Skeletal muscle cell (primary cell): ENCODE measurements at places on chromosomes 7 and 10.

GRCh38 chr7:115561335-115562110, 469.0 kb downstream of the TFEC start:
- DNase-seq: peak; percentile 52

DNA sequence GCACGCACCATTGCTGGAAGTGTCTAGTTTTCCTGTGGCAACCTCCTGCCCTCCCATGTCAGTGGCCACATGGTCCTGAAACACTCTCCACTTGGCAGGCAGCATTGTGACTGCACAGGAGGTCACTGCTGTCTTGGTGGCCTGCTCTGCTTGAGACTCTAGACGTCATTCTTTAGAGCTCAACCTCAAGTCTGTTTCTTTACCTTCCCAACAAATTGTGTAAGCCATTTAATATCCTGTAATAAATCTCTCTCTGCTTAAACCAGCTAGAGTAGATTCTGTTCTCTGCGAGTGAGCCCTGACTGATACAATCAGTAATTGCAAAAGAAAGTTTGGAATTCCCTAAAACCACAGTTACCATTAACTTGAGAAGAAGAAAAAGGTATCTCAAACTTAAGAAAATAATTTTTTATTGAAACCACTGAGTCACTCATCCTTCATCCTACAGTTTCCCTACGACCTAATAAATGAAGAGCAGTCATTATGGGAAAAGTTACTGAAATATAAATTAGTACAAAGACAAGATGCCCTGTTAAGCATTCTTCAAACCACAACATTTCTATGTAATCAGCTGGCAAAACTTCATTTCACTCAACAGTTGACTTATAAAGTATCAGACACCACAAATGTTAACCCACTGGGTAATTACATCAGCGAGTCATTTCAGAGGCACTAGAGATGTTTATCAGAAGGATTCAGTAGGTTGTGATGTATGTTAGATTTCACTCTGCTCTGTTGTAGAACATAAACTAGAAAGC, 18.0 kb downstream of the SLC25A13 start:
- peak; percentile 82 for DNase-seq

DNA sequence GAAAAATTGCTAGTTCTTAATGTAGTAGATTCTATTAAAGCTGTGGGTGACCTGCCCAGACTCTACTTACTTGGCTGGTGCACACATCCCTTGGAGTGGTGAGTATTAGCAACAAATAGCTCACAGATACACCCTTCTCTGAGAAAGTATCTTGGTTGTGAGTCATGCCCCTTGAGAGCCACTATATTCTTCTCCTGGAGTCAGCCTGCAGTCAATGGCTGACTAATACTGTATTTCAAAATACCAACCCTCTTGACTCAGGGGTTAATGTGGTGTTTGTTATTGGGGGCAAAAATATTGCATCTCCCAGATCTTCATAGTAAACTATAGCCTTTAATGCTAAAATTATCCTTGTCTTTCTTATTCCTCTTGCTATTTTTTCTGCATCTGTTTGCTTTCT, 354.9 kb downstream of the BMPER start:
- peak; percentile 92 for DNase-seq

GRCh38 chr10:95441547-95441923, 119.6 kb downstream of the SORBS1 start:
- DNase-seq: no peak

DNA sequence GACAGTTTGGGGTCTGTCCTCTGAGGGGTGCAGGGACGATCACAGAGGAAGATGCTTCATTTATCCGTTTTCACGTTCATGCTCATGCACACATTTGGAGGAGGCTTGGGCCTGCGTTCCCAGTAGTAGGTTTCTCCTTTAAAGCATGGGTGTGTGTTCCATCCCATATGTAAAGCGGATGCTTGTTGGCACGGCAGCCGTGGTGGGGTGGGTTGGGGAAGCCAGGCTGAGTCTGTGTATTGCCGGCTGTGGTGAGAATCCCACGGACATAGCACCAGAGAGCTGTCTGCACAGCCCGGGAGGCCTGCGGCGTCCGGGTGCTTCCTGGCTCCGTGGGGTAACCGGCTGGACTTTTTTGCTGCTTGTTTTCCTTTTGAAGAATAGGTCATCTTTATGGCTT, 440 bp downstream of the JAKMIP3 start:
- no peak for DNase-seq

DNA sequence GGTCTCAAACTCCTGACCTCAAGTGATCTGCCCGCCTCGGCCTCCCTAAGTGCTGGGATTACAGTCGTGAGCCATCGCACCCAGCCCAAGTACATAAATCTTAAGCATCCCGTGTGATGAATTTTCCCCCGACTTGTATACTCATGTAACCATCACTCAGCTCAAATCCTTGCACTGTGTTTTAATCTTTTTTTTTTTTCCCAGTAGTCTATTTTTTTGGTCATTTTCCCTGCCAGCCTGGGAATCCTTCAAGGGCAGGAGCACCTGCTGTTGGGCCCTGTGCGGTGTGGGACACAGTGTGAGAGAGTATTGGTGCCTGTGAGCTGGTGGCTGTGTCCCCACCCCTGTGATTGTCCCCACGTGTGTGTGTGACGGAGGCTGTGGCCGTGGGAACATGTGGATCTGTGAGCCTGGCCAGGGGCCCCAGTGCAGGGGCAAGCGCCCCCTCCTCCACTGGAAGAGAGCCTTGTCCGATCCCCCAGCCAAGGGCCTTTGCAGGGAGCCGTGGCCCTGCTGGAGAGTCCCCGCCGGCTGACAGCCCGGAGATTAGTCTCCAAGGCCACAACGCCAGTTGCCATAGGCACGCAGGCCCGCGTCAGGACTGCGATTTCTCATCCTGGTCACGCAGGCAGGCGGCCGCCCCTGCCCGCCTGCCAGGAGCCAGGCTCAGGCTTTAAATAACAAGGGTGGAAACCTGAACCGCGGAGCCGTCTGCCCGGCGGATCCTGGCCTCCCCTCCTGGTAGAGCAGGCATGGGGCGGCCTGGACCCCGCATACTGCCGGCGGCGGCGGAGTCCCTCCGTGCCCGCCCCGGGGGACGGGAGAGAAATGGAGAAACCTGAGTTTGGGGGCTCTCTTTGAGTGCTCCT, 26.5 kb downstream of the GTF2IRD1 start:
- peak; percentile 84 for DNase-seq

DNA sequence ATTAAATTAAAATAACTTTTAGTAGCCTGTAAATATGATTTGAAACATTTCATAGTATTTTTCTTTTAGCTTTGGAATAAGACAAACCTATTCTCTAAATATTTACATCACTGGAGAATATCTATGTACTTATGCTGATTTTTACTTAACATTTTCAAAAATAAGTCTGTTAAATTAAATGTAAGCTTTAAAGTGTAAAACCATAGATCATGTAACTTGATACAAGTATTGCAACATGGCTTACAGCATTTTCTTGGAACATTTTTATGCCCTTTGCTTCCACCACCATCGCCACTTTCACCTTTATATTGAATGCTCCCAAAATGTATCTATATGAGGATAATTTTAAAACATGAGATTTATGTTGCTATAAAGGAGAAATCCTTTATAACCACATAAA, 427.1 kb downstream of the GFRA1 start:
- no peak for DNase-seq

DNA sequence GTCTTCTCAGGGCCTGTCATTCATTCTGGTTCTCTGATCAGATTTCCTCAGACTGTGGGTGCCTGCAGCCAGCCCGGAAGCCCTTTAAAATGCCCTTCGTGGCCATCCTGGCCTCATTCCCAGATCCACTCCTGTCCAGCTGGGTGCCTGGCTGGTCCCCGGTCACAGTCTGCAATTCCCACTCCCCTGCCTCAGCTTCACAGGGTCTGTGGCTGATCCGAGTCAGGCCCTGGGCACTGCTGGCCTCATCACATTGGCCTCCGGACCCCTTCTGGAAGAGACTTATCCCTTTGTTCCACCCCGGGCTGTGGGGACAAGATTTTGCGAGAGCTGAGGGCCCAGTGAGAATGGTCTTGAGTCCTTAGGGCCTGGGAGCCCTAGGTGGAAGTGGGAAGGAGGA, 12.1 kb downstream of the DOCK1 start:
- no peak for DNase-seq

GRCh38 chr7:112167147-112167546, 39.1 kb downstream of the DOCK4 start:
- DNase-seq: no peak

GRCh38 chr10:79445977-79446757, 743 bp upstream of the ZCCHC24 start:
- DNase-seq: no peak

- DNase-seq: no peak
Observed at GRCh38 chr7:100024020-100024619, 8.7 kb downstream of the ZKSCAN1 start.

- no peak for DNase-seq
Observed at GRCh38 chr10:561721-562120, 127.7 kb downstream of the DIP2C start.

GRCh38 chr7:29043576-29043975, 85.4 kb upstream of the TRIL start:
- DNase-seq: no peak

DNA sequence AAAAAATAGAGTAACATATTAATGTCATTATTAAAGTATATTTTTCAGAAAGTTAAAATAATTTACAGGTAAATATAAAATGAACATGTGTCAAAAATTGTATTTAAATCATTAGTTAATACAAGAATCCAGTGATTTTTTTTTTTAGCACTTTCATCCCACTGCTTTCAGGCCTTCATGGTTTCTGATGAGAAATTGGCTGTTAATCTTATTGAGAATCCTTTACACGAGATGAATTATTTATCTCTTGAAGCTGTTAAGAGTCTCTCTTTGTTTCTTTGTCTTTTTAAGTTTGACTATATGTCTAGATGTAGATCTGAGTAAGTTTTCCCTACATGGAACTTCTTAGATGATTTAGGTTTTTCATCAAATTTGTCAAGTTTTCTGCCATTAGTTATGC, 578.5 kb upstream of the KCND2 start:
- no peak for DNase-seq

DNA sequence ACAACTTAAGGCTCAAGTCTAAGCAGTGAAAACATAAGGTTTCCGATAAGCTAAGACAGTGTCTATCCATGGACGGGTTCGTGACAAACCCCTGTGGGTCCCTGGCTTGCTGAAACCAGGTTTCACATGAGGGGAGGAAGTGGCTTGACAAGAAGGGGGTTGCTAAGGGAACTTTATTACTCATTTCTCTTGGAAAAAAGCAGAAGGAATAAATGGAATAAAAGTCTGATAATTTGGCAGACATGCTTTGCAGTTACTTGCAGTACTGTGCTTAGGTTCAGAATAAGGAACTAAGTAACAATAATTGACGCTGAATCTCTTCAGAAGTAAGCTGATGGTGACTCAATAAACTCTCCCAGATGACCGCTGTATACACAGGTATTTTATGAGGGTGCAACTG, 34.7 kb downstream of the RBM17 start:
- DNase-seq: no peak

- DNase-seq: no peak
Observed at GRCh38 chr7:136857573-136857972, 10.9 kb upstream of the CHRM2 start.

DNA sequence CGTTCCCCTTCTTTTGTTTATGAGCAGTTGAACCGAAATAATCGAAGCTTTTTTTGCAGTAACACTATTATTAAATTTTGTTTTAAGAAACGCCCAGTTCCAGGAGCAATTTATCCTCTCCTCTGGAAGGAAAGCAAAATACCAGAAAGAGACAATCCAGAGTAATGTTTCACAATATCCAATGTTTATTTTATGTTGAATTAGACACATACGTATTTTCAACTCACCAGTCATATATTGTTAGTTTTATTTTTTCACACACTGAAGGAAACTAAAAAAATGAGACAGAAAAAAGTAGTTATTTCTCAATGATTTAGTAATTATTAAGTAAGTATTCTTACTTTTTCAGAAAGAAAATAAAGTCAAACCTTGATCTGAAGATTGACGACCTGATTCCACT, 85.1 kb downstream of the MYOF start:
- DNase-seq: no peak

- no peak for DNase-seq
Observed at GRCh38 chr7:48438206-48438605, 266.9 kb downstream of the ABCA13 start.

GRCh38 chr10:70260259-70260658, 23.5 kb downstream of the NPFFR1 start:
- DNase-seq: no peak

- DNase-seq: no peak
Observed at GRCh38 chr7:130982160-130982638, 248.2 kb upstream of the KLF14 start.

- DNase-seq: no peak
Observed at GRCh38 chr10:2020836-2021235, 283.5 kb upstream of the ADARB2 start.

GRCh38 chr10:75399461-75400162, 2.0 kb downstream of the ZNF503 start:
- peak; percentile 32 for DNase-seq

DNA sequence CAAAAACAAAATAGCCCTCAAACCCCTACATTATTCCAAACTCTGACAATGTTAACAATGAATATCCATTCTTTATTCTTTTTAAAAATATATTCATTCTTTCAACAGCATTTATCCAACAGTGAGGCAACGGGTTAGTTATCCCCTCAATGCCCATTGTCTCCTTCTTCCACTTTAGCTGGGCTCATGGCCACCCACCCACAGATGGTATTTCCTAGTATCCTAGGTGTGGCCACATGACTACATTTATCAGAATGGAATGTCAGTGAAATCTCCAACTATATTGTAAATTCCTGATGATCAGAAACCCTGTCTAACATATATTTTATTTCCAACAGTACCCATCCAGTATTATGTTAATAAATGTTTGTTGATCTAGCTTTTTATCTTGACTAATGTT, 13.6 kb downstream of the HOXA1 start:
- no peak for DNase-seq

DNA sequence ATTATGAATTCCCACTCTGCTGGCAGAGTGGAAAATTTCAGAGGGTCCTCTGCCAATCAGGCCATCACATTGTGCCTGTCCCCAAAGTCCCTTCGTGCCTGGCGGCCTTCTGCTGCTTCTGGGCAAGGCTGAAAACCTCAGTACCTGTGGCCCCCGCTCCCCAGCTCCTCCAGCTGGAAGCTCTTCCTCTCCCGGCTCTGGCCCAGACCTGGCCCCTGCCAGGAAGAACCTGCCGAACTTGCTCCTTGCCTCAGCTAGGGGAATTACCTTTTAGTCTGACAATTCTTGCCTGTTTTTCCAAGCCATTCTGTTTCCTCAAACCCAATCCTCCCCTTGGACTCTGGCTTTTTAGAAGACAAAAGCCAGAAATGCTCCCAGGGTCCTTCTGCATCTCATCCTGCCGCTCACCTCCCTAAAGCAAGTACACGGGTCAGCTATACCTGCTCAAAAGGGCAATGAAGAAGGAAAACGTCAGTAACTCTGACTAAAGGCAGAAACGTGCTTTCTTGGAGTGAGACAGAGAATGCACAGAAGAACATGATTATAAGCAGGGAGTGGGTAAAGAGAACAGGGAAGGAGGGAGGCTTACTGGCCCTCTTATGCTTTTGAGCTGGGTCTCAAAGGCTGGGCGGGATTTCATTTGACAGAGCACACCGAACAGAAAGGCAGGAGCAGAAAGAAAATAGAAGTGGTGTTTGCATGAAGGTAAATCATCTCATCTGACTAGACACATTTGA, 28.1 kb upstream of the TRIL start:
- DNase-seq: no peak
